ENCODE measurements at places on chromosomes 3 and 15.

DNA sequence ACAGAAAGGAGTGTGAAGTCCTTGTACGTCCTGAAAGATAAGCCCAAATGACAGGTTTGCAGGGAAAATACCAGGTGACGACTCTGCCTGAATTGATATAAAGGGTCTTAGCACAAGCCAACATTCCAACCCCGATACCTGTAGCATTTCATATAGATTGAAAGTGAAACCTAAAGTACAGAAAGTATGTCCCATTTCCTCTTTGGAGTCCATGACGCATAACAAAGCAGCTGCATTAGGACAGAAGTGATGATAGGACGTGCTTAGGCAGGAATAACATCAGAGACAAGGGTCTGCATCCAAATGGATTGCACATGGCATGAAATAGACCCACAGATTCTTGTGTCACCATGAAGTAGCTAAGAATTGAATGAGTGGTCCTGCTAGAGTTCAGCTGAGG lies 187.0 kb upstream of the ROBO1 start:
- no peak for ATAC-seq

DNA sequence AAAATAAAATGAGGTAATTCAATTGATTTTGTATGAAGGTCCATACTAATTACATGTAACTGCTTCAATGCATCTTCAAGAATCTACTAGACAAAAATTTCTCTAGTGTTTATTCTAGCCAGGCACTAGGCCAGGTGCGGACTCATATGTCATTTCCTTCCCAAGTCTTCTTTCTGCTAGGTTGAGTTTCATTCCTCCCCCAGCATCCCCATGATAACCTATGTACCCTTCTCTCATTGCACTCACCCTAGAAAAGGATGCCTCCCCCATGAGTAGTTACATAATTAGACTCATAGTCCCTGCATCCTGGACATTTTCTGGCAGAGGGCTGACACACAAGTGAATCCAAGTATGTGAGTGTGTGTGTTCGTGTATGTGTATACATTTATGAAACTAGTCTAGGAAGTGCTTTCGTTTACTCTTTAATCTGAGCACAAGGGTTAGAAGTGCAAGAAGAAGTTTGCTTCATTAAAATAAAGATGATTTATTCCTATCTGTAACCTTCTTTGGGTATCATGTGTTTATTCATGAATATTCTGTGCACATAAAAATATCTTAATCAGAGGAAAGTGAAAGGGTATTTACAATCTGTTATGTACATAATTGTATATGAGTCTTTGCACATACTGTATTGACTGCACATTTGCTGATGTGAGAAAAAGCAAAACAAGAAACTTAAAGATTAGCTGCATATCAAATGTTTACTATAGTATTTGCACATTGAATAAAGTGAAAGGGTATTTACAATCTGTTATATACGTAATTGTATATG lies 585.6 kb upstream of the ZNF717 start:
- ATAC-seq, result no peak

GRCh38 chr3:61357902-61358301 lies 106.7 kb upstream of the FHIT start:
- no peak for ATAC-seq

DNA sequence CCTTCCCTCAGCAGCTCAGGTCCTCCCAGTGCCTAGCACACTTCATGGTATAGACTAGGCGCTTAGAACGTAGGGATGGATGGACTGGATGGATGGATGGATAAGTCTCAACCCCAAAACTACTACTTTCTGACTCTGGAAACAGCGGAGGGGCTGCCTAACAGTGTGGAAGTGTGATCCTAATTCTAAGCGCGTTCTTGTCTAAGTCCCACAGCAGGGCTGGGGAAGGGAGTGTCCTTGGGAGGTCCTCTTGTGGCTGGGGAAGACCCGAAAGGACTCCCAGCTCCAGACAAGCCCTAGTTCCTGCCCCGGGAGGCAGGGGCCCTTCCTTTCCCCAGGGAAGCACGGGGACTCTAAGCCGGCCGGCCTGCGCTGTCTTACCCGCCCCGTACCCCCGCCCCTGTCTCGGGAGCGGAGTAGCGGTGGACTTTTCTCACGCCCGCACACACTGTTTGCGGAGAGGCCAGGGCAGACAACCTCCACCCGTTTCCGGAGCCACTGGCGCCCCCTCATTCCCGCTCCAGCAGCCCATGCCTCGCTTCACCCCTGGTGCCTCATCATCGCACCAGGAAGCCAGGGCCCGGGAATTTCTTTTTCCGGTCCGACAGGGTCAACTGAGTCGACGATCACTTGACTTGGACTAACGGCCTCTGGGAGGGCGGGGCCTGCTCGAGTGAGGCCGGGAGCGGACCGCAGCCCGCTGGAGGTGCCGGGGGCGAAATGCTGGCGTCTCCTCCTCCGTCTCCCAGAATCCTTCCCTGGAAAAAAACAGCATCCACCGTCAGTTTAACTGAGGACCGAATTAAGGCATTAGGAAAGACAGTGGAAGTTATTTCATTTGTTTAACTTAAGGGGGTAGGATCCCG lies 133.3 kb downstream of the TBC1D2B start:
- peak; percentile 62 for ATAC-seq

GRCh38 chr3:71492974-71493771 lies 90.4 kb downstream of the FOXP1 start:
- no peak for ATAC-seq

DNA sequence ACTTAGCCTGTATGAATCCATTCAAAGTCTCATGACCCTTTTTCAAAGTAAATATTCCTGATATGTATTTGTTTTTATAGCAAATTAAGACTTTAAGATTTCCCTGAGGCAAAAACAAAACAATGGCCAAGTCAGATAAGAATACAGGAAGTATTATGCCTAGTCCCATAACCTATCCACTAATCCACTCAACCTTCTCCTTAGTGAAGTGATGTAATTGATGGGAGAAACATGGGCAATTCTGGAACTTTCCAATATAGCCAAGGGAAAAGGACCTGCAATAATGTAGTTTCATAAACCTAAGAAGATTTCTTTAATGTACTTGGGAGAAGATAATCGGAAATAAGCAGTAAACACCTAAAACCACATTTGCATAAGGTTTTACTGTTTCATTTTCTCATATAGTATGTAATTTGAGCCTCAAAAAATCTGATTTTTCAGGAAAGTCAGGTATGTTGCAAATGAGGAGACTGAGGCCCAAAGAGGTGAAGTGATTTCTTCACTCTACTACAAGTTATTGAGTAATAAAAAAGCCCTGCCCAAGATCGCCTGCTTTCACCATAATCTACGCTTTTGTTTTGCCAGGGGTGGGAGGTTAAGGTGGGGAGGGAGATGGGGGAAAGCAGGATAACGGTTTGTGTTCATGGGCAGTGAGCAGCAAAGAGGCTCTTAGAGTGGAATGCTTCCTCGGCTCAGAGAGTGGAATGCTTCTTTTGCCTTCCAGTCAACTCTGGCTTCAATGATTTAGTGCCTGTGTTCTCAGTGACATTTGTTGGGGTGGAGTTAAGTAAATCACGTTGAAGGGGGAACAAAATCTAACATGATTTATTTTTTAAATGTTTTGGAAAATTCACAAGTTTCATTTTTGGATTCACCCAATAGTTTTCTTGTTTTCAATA lies 95.0 kb upstream of the FNDC3B start:
- no peak for ATAC-seq

DNA sequence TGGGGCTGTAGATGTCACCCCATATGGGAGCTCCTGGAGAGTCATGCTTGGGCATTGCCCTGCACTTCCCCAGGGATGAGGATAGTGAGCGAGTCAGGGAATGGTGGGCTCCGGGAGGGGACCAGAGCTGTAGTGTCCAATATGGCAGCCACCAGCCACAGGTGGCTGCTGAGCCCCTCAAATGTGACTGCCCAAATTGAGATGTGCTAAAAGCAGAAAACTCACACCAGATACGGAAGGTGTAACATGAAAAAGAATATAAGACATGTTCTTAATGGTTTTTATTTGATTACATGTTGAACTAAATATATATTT lies 31.7 kb downstream of the GRIP2 start:
- no peak for ATAC-seq

- ATAC-seq, result no peak
Measured at GRCh38 chr15:57949374-57949943, 116.1 kb downstream of the ALDH1A2 start.

DNA sequence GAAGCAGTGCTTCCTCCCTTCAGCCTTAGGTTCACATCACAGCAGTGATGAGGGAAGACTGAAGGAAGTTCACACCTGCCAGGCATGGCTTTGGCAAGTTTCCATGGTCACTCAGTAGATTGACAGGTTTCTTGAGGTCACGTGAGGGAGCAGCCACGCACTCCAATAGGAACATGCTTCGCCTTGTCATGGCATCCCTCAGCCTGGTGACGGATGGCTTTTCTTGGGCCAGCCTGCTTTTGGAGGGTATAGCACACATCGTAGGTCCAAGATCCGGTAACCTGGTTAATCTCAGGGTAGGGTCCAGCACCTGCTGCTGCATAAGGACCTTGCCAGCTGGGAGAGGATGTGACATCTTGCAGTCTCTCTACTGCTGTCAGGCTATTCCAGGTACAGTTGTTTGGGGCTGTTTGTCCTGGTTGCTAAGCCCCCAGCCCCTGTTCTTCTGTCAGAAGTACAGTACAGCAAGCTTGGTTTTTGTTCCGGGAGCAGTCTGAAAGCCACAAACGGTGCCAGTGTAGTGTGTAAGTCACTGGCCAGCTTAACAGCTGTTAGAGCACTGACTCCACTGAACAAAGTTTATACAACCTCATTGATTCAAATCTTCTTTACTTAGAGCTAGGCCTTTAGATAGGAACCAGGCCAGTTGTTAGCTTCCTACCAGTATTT lies 42.3 kb downstream of the PSMD6 start:
- no peak for ATAC-seq

DNA sequence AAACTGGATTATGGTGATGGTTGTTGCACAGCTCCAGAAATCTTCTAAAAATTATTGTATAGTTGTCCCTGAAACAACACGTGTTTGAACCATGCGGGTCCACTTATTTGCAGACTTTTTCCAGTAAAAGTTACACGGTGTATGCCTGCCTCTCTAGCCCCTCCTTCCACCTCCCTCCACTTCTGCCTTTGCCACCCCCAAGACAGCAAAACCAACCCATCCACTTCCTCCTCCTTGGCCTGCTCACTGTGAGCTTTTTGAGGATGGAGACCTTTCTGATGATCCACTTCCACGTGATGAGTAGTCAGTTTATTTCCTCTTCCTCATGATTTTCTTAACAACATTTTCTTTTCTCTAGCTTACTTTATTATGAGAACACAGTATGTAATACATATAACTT lies 5.4 kb downstream of the CYFIP1 start:
- peak; percentile 40 for ATAC-seq

DNA sequence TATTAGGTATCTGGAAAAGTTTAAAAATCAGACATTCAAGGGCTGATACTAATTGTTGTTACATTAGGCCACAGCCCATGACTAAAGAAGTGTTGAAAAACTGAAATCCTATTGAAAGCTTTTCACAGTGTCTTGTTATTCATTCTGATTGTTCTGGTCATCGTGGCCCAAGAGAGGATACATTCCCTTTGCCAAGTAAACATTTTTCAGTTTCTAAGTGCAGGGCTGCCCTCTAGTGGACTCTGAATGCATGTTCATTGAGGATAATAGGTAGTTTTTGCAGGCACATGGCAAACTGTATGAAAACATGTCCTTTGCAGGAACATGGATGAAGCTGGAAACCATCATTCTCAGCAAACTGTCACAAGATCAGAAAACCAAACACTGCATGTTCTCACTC lies 181.1 kb downstream of the MYRIP start:
- no peak for ATAC-seq

DNA sequence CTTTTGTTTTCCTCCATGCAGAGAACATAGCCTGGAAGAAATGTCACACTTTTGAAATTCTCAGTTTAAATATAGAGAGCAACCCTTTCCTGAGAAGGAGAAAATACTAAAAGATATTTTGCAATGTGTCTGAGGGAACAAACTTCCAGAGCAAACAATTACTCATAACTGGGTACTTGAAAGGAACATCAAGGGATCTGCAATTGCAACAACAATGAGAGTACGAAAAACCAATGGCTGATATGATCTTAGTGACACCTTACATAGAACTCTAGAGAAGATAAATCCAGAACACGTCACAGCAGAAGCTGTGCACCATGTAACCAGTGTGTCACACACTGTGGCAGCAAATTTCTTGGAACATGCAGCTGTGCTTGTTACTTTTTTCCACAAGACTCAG lies 14.6 kb upstream of the ARPP21 start:
- ATAC-seq, result no peak

DNA sequence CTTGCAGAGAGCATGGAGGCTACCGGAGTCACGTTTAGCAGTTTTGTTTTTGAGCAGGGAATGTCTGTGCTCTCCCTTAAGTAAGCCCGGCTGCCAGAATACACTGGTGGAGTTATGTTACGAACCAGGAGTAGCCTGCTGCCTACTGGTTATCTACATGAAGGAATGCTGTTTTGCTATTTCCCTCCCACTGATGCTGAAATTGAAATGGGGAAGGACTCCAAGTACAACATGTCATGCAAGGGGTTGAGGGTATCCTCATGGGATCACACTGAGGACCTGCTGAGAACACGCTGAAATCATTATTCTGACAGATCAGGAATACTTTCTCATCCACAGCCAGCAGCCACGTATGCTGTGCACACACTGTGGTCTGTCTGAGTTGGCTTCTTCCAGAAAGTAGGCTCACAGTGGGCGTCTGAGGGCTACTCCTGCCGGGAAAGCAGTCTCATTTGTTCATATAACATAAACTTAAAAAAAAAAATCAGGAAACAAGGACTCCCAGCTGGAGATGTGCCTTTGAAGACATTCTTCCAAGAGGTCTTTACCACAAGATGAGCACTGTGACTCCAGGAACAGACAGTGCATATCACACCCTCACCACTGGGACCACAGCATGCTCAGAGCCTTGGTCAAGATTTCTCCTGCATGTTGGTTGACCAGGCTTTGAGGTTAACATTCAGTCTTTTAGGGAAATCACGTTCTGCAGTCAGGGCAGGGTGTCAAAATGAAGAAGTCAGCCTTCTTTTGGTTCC lies 300.4 kb upstream of the RASGRP1 start:
- ATAC-seq, result no peak

DNA sequence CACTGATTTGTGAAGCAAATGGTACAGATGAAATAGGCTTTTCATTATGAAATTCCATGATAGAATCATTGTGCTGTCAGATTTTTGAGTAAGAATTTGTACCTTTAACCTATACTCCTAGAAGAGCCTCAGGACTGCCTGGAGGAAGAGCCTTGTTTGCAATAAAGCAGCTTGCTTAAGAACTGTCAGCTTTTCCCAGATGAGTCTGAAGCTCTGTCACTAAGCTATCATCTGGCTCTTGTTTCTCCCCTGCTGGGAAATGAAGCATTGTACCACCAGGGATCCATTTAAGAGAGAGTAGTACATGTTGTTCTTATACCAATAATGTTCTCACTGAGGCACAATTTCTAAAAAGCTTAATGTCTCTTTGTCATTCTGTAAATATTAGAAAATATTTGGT lies 85.1 kb upstream of the FLNB start:
- no peak for ATAC-seq
